MCF 10A (cell line): ENCODE measurements at places on chromosomes 1 and 21.
A peak's percentile ranks its signal among the peaks of the same experiment; 100 is the strongest.

GRCh38 chr1:219813294-219813693 is 115.1 kb downstream of the SLC30A10 start:
- no peak for DNase-seq
- no peaks in the 10 kb centered on the region for H3K27me3 ChIP-seq
- no peak overlapping the region for H3K4me3 ChIP-seq
- H3K36me3 ChIP-seq, result no peaks in the 10 kb centered on the region
- no peaks in the 10 kb centered on the region for H3K4me1 ChIP-seq

DNA sequence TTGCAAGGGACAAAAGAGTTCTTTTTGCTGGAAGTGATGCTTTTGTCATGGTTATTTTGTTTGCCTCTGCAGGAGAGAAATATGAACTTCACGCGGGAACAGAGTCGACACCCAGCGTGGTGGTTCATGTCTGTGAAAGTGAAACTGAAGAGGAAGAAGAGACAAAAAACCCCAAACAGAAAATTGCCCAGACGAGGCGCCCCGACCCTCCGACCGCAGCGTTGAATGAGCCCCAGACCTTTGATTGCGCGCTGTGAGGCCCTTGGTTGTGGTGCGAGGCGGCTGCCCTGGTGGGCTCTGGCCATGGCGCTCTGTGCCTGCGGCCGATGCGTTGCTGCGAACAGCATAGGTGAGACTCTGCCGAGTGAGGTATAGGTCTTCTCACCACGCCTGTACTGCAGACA is 20.9 kb upstream of the NCMAP start:
- peaks cover 6% of the 10 kb centered on the region for H3K4me1 ChIP-seq
- no peak overlapping the region for H3K4me3 ChIP-seq
- no peaks in the 10 kb centered on the region for H3K36me3 ChIP-seq
- DNase-seq, result no peak

- peaks cover 63% of the 10 kb centered on the region for H3K4me1 ChIP-seq
- peak overlapping the region; percentile 93 for H3K27ac ChIP-seq
- H3K4me3 ChIP-seq, result no peak overlapping the region
- H3K36me3 ChIP-seq, result no peaks in the 10 kb centered on the region
- DNase-seq, result no peak
- H3K27me3 ChIP-seq, result no peaks in the 10 kb centered on the region
Observed at GRCh38 chr21:43193088-43193650, 24.4 kb downstream of the CRYAA start.

GRCh38 chr21:34790341-34790740 is 121.5 kb downstream of the CLIC6 start:
- H3K4me1 ChIP-seq, result peaks cover 13% of the 10 kb centered on the region
- no peak overlapping the region for H3K4me3 ChIP-seq
- DNase-seq, result no peak
- no peaks in the 10 kb centered on the region for H3K27me3 ChIP-seq

DNA sequence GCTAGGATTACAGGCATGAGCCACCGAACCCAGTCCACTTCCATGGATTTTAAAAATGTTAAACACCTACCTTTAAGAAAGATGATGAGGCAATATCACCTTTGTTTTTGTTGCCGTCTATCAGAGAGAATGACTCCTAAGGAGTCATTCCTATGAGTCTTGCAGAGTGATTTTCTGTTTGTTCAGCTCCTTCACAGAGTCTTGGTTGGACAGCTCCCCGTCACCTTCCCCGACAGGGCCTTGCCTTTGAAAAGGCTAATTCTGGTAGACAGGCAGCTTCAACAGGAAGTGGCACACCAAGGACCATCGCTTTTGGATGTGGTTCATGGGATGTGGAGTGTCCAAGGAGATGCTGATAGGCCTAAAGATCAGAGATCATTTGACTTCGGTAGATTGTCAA is 17.5 kb downstream of the ZBTB18 start:
- H3K4me3 ChIP-seq, result no peak overlapping the region
- H3K36me3 ChIP-seq, result no peaks in the 10 kb centered on the region
- DNase-seq, result no peak

DNA sequence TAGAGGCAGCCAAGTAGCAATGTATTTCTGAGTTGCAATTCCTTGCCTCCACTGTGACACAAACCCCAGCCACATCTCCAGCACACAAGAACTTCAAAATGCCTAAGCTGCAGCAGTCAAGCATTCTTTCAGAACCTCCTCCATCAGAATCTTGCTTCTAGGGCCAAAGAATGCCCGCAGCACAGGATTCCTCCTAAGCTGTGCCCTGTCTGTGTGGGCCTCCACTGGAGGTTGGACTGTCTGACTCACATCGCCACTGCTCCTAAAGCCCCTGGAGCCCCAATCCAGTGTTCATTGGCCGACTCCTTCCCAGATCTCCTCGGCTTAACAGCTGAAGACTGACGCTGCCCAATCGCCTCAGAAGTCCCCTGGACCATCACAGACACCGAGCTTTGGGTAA is 43.2 kb upstream of the SERTAD4 start:
- H3K27me3 ChIP-seq, result no peaks in the 10 kb centered on the region
- H3K4me1 ChIP-seq, result no peaks in the 10 kb centered on the region
- H3K4me3 ChIP-seq, result no peak overlapping the region
- no peak overlapping the region for H3K27ac ChIP-seq
- no peaks in the 10 kb centered on the region for H3K36me3 ChIP-seq

DNA sequence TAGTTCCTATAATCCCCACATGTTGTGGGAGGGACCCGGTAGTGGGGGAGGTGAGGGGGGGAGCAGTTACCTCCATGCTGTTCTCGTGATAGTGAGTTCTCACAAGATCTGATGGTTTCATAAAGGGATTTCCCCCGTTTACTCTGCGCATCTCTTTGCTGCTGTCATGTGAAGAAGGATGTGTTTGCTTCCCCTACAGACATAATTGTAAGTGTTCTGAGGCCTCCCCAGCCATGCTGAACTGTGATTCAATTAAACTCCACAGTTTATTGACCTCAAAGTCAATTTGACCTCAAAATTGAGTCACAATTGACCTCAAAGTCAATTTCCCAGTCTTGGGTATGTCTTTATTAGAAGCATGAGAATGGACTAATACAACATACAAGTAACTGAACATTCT is 19.7 kb downstream of the DPH5 start:
- H3K4me3 ChIP-seq, result no peak overlapping the region
- H3K36me3 ChIP-seq, result peaks cover 11% of the 10 kb centered on the region
- peaks cover 31% of the 10 kb centered on the region for H3K4me1 ChIP-seq
- no peak for DNase-seq

DNA sequence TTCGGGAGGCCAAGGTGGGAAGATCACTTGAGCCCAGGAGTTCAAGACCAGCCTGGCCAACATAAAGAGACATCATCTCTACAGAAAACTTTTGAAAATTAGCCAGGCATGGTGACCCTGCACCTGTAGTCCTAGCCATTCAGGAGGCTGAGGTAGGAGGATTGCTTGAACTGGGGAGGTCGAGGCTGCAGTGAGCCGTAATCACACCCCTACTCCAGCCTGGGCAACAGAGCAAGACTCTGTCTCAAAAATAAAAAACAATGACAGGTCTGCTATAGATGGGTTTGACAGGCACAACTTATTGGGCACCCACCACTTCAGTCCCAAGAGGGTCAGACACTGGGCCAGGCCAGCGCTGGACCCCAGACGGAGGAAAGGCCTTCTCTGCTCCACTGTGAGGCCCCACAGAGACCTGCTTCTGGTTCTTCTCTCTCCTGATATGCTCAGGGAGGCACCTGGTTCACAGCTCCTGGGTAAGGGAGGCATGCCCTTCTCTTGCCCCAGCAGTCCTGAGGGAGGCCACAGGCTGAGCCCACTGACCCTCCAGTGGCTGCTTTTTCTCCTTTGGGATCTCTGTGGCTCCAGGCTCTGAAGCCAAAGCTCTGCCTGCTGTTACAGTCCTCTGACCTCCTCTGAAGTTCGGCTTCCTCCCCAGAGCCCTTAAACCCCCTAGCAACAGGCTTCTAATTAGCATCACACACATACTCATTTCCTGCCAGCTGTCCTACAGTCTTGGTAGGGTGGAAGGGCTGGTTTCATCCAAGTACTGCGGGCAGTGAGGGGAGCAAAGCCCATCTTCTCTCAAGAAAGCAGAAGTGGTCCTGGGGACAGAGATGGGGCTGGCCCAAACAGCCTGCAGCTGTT is 14.4 kb downstream of the S100A16 start:
- H3K36me3 ChIP-seq, result peaks cover 33% of the 10 kb centered on the region
- DNase-seq, result no peak
- no peak overlapping the region for H3K4me3 ChIP-seq
- no peaks in the 10 kb centered on the region for H3K27me3 ChIP-seq
- peak overlapping the region; percentile 14 for H3K27ac ChIP-seq

- no peaks in the 10 kb centered on the region for H3K27me3 ChIP-seq
- peaks cover 34% of the 10 kb centered on the region for H3K4me1 ChIP-seq
- H3K36me3 ChIP-seq, result peaks cover 41% of the 10 kb centered on the region
Observed at GRCh38 chr1:11804666-11805421, 920 bp downstream of the MTHFR start.

DNA sequence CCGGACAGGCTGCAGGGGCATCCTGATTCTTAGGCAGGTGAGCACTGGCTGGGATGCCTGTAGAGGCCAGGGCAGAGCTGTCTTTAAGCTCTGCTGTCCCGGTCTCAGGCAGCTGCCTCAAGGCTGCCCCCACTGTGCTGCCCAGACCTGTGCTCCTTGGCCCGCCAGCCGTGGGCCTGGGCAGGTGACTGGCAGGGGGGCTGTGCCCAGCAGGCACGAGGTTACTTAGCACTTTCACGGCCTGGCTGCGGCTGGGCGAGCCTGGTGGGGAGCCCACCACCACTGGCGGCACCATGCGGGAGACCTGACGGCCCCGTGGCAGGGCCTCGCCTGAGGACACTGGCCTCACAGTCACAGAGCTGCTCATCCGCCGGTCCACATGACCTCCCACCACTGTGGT is 8.2 kb downstream of the CRYBG2 start:
- H3K27me3 ChIP-seq, result no peaks in the 10 kb centered on the region
- no peaks in the 10 kb centered on the region for H3K36me3 ChIP-seq
- DNase-seq, result no peak

GRCh38 chr1:66693856-66694255 is 58.4 kb upstream of the DYNLT5 start:
- no peaks in the 10 kb centered on the region for H3K36me3 ChIP-seq
- H3K27ac ChIP-seq, result no peak overlapping the region
- DNase-seq, result no peak
- no peak overlapping the region for H3K4me3 ChIP-seq
- peaks cover 5% of the 10 kb centered on the region for H3K4me1 ChIP-seq
- H3K27me3 ChIP-seq, result no peaks in the 10 kb centered on the region

DNA sequence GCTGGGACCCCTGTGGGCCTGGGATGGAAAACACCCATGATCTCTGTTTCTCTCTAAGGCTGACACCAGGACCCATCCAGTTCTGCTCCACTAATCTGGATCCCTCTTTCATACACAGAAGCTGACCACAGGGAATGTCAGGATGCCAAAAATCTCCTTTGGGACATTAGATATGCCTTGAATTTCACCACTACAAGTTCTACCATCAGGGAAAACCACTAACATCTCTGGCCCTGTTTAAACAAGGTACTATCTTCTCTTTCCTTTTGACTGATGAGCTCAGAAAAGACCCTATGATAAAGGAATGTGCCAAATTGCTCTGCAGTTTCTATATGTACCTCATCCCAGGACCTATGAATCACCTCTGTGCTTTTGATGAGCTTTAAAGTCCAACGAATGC is 10.2 kb upstream of the PLXNA2 start:
- H3K4me1 ChIP-seq, result peaks cover 11% of the 10 kb centered on the region
- no peak for DNase-seq
- H3K27ac ChIP-seq, result no peak overlapping the region
- no peaks in the 10 kb centered on the region for H3K36me3 ChIP-seq

GRCh38 chr1:209662879-209663327 is 10.7 kb upstream of the LAMB3 start:
- H3K27me3 ChIP-seq, result no peaks in the 10 kb centered on the region
- H3K27ac ChIP-seq, result peak overlapping the region; percentile 8
- H3K4me1 ChIP-seq, result peaks cover 36% of the 10 kb centered on the region
- H3K36me3 ChIP-seq, result no peaks in the 10 kb centered on the region
- no peak for DNase-seq

GRCh38 chr21:42179316-42179715 is 39.6 kb upstream of the ABCG1 start:
- no peak overlapping the region for H3K27ac ChIP-seq
- no peak for DNase-seq
- H3K36me3 ChIP-seq, result no peaks in the 10 kb centered on the region
- no peak overlapping the region for H3K4me3 ChIP-seq

GRCh38 chr1:29099286-29099685 is 24.4 kb downstream of the TMEM200B start:
- H3K4me1 ChIP-seq, result no peaks in the 10 kb centered on the region
- no peaks in the 10 kb centered on the region for H3K27me3 ChIP-seq
- H3K36me3 ChIP-seq, result peaks cover 6% of the 10 kb centered on the region
- no peak for DNase-seq

GRCh38 chr1:180165509-180166435 is 11.1 kb downstream of the QSOX1 start:
- H3K36me3 ChIP-seq, result peaks cover 6% of the 10 kb centered on the region
- H3K27ac ChIP-seq, result peak overlapping the region; percentile 8
- peaks cover 33% of the 10 kb centered on the region for H3K4me1 ChIP-seq
- no peaks in the 10 kb centered on the region for H3K27me3 ChIP-seq
- H3K4me3 ChIP-seq, result no peak overlapping the region

DNA sequence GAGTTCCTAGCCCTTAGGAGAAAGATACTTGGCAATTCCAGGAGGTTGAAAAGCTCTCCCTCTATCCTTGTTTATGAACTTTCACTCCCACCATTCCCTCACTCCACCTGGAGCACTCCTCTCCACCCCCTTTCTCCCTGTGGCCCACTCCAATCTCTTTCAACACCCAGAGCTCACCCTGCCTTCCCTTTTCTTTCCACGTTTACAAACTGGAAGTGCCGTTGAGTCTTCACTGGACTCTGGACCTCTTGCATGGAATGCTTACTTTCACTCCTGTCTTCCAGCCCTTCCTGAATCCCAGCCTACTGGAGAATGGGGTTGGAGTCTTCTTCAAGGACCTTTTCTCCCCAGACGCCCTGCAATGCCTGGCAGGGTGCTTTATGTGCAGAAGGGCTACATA is 198.5 kb downstream of the RHOU start:
- no peak overlapping the region for H3K27ac ChIP-seq
- DNase-seq, result no peak
- H3K4me1 ChIP-seq, result peaks cover 7% of the 10 kb centered on the region

DNA sequence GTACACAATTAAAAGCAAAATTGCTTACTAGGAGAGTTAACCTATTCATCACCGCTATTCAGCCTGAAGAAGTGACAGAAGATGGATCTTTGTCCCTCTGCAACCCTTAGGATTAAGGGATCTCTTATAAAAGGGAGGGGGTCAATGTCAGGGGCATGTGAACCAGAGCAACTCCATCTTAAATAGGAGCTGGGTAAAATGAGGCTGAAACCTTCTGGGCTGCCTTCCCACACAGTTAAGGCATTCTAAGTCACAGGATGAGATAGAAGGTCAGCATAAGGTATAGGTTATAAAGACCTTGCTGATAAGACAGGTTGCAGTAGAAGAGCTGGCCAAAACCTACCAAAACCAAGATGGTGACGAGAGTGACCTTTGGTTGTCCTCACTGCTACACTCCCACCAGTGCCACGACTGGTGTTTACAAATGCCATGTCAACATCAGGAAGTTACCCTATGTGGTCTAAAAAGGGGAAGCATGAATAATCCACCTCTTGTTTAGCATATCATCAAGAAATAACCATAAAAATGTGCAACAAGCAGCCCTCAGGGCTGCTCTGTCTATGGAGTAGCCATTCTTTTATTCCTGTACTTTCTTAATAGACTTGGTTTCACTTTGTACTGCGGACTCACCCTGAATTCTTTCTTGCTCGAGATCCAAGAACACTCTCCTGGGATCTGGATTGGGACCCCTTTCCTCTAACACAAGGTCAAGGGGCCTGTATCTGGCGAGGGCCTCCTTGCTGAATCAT is 35.3 kb upstream of the NEK2 start:
- H3K4me1 ChIP-seq, result peaks cover 21% of the 10 kb centered on the region
- H3K27ac ChIP-seq, result no peak overlapping the region
- no peaks in the 10 kb centered on the region for H3K27me3 ChIP-seq
- DNase-seq, result no peak
- no peaks in the 10 kb centered on the region for H3K36me3 ChIP-seq
- H3K4me3 ChIP-seq, result no peak overlapping the region
